A673 (cell line): ENCODE measurements at places on chromosomes 5 and 9. TPM values are rescaled to one million over a fixed set of nuclear protein-coding genes. Genes with fewer than 3 reads are reported as not detected.

The SLC6A19 gene
- total RNA-seq, result not detected in 2 replicates

DNA sequence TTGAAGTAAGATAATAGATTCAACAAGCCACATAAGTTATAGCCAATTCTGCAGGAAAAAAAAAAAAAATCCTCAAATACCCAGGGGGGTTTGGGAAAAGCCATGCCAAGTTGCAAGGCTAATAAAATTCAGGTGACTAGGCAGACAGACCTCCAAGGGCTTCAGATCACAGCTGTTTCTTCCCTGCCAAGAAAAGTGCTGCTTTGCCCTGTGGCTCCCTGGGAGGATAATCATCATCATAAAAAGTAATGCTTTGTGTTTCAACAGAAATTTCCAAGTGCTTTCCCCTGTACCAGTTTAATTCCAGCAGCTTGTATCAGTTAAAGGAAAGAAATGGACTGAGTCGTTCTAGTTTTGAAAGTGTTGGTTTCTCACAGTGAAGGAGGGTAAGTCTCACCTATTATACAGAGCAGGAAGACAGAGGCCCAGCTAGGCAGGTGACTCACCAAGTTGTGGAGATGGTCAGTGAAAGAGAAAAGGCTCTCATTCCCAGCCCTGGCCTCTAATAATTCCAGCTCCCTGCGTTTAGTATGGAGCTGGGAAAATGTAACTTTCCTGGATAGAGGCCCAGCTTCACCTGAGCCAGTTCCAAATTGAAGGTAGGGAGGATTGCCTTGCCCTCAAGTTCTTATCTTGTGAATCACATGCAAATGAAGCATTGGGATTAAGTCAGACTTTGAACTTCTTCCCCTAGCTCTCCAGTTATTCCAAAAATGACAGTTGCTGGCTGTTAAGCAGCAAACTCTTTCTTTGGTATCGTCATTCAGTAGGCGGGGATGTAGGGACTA, 263.4 kb downstream of the GRIA1 start:
- no peak for DNase-seq

The SEC16A gene
- total RNA-seq, result 72.9 and 73.7 TPM in 2 replicates

The C5orf58 gene
- not detected in 2 replicates for total RNA-seq
